NCI-H1092 (cell line): ENCODE measurements at places on chromosomes 3 and 15.

DNA sequence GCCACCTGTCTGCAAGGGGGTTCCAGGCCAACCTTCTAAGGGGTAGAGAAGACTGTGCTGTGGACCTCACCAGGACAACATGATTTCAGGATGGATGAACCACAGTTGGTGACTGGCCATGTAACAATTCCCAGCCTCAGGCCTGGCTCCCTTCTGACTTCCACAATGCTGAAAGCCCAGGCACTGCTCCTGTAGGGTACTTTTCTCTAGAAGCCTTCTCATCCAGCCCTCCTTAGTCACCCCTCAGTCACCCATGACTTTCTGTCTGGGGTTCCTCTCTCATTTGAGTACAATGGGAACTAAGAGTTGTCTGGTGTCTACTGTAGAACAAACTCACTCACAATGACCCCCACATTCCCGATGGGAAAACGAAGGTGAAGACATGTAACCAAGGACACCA, 8.6 kb downstream of the ALS2CL start:
- no peak for DNase-seq

- DNase-seq: no peak
These were observed 49.9 kb upstream of the IGSF11 start for GRCh38 chr3:119084371-119085069.

GRCh38 chr3:45109771-45110508, 36.2 kb downstream of the CDCP1 start:
- DNase-seq: no peak

DNA sequence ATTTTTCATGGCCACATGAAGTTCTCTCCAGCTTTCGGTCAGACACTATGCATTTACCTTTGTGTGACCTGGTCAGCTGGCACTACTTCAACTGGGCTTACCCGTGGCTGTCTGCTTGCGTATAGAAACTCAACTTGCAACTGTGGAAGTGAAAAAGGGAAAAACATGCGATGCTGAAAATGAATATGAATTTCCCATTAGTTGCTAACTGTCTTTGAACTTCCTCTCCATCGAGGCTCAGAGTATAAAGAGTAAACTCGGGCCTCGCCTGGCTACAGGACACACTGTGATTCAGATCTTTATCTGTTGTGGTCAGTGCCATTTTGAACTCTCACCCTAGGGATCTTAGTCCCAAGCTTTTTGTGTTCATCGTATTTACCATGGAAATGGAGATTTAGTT, 26.8 kb downstream of the NFKBIZ start:
- DNase-seq: no peak

DNA sequence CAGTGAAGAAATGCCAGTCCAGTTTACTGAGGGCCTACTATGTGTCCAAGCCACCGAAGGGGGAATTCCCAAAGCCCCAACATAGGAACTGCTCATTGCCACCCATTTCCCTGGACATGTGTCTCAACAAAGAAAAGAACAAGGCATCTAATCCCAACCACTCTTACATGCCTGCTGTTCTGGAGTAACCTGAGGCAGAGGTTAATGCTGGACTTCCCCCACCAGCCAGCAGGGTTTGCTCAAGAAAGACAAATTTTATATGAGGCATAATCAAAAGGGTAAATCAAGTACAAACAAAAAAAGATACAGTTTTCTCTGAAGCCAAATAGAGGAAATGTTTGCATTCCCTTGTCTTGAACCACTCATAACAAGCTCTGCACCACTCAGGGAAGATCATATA, 4.1 kb downstream of the ADCY5 start:
- DNase-seq: no peak

- DNase-seq: no peak
These were observed 24.5 kb upstream of the LYZL4 start for GRCh38 chr3:42434777-42435380.

GRCh38 chr15:79184465-79184892, 93.9 kb upstream of the RASGRF1 start:
- peak; percentile 49 for DNase-seq

- no peak for DNase-seq
These were observed 1.3 kb upstream of the KLHL40 start for GRCh38 chr3:42683875-42684598.

- no peak for DNase-seq
These were observed 144.0 kb upstream of the SUCLG2 start for GRCh38 chr3:67798412-67798811.

- DNase-seq: no peak
These were observed 170.5 kb upstream of the TGFBR2 start for GRCh38 chr3:30435861-30436331.

GRCh38 chr3:113043686-113044085, 52.9 kb downstream of the GTPBP8 start:
- DNase-seq: no peak

DNA sequence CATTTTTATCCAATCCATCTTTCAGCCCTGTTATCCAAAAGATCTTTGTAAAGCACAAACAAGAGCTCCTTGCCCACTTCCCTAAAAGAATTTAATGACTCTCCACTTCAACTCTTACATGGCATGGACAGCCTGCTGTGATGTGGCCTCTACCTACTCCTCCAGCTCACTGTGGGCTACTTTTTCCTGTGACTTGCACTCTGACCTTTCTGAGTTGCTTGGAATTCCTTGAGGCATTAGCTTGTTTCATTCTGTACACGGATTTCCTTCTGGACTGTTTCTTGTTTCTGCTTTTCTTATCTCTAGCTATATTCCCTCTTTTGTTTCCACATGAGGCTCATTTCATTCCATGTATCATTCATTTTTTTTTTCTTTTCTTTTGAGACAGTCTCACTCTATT, 15.2 kb downstream of the QTRT2 start:
- no peak for DNase-seq
